ENCODE measurements at places on chromosomes 3 and 15. TPM values are rescaled to one million over a fixed set of nuclear protein-coding genes. Genes with fewer than 3 reads are reported as not detected.

DNA sequence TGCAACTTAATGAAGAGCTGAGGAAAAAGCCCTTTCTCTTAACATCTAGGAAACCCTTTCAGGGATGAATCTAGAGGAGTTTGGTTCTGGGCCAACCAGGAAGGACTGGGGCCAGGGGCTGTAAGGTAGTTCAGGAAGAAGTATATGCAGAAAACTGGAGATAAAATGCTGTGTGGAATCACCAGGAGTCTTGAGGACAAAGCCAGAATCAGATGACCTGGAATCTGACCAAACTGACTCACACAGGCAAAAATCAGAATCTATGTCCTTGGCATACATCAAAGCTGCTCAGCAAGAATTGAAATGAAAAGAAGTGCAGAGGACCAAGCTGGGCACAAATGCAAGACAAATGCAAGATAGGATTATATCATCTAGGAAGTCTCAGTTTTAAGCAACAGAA, 59.4 kb upstream of the ATP2C1 start:
- no peak for DNase-seq

DNA sequence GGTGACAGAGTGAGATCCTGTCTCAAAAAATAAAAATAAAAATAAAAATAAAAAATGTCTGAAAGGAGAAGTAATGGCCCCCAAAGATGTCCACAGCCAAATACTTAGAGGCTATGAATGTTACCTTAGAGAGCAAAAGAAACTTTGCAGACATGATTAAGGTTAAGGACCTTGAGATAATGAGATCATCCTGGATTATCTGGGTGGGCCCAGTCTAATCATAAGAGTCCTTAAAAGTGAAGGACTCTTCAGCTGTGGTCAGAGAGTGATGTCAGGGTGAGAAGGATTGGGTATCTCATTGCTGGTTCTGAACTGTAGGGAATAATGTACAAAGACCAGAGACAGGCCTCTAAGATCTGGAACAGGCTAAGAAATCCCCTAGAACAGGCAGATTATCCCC, 84.9 kb upstream of the POU1F1 start:
- DNase-seq = no peak

DNA sequence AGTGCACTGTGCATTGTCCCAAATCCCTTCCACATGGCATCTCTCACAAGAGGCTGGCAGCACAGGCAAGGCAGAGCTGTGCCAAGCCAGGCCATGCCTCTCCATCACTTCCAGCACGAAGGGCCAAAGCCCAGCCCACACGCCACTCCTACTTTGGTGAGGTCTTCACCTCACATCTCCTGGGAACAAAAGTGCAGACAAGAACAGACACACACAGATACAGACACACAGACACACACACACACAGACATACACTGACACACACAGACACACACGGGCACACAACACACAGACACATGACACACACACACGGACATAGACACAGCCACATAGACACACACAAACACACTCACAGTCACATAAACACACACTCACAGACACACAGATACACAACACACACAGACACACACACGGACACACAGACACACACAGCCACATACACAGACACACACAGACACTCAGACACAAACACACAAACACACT, 233.3 kb downstream of the UACA start:
- DNase-seq = no peak

DNA sequence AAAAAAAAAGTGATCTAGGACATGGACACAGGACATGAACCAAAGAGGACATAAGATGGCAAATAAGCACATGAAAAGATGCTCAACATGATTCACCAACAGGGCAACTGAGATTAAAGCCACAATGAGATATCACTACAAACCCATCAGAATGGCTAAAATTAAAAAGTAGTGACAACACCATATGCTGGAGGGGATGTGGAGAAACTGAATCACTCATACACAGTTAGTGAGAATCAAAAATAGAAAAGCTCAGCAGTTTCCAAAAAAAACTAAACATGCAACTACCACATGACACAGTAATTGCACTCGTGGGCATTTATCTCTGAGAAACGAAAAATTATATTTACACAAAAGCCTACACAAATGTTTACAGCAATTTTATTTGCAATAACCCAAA, 27.9 kb upstream of the ACKR4 start:
- no peak for DNase-seq

GRCh38 chr3:157493627-157494550, 9.3 kb downstream of the VEPH1 start:
- DNase-seq = no peak

GRCh38 chr15:52765785-52766184, 24.4 kb downstream of the ONECUT1 start:
- no peak for DNase-seq

DNA sequence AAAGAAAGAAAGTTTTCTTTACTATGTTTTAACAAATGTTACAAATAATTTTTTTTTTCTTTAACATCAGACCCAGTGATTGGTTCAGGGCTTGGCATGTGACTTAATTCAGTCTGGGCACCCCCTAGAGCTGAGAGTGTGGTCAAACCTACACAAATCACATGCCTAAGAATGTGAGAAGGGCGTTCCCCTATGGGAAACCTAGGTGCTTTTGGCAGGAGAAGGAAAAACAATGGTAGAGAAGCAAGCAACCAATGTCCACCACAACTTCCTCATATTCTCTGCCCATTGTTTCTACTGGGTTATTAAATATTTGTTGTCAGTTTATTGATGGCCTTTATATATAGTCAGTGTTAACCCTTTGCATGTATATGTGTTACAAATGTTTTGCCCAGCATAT, 21.4 kb upstream of the PIAS1 start:
- DNase-seq = no peak

DNA sequence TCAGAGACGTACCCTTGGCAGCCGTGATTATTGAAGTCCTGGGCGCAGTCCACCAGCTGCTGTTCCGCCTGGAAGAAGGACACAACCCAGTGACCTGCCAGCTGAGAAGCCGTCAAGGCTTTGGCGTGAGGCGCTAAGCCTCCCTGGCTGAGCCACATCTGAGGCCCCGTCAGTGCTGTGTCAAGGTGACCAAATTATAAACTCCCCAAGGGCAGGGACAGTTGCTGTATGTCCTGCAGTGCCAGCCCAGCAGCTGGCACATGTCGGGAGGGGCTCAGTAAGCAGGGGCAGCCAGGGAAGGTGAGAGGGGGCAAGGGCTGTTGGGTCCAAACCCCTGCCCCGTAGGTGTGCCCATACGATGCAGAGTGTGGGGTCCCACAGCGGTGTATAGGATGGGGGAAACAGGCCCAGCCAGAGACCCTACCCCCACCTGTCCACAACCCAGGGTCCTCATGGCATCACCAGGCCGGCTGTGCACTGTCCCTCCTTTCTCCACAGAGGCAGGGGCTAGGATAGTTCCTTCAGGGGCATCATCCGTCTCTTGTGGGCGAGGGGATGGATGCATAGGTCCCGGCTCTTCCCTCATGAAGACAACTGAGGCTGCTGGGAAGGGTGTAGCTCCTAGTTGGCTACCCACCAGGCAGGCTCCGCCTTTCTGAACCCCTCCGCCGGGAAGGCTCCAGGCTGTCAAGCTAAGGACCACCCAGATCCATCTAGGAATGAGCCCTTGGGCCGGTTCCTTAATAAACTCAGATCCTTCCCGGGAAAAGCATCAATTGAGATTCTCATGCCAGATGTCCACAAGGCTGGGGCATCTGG, 13.2 kb downstream of the CTSH start:
- DNase-seq = no peak

- DNase-seq = no peak
These were observed 6.1 kb downstream of the DNASE1L3 start for GRCh38 chr3:58204720-58205119.

- DNase-seq = no peak
These were observed 397 bp downstream of the PLXND1 start for GRCh38 chr3:129605922-129606635.

DNA sequence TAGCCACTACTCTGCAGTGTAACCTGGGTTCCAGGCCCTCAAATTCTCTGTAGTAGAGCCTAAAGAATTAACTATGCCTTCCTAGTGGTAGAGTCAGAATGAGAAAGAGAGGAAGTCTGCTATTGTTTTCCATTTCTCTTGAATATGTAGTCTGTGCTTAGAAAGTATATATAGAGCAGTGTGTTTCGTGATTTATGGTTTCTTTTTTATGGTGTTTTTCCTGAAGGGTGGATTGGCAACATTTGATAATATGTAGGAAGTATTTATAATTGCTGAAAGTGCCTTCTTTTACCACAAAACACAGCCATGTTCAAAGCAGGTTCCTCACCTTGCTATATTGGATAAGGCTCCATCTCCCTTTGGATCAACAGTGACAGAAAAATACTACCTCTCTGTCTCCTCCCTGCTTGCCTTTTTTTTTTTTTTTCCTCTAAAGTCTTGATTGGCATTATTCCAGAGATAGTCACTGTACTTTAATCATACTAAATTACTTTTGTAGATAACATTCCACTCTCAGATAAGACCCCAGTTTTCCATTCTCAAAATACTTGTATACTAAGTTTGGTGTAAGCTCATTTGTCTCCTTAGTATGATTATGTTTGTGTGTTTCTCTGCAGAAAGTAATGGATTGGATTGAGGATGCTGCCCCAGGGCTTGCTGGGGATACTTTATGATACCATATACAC, 47.8 kb downstream of the IQGAP1 start:
- DNase-seq = no peak

ARF4 gene
- total RNA-seq = 71.5 TPM
